GM12878 (cell line): ENCODE measurements at places on chromosomes 16 and 17. TPM values are rescaled to one million over a fixed set of nuclear protein-coding genes. Genes with fewer than 3 reads are reported as not detected.

The KSR1 gene
- 60.7 and 64.9 TPM in 2 replicates for total RNA-seq

The PDXDC1 gene
- 66.6 and 67.7 TPM in 2 replicates for total RNA-seq

The TPSAB1 gene
- not detected in 2 replicates for total RNA-seq

DNA sequence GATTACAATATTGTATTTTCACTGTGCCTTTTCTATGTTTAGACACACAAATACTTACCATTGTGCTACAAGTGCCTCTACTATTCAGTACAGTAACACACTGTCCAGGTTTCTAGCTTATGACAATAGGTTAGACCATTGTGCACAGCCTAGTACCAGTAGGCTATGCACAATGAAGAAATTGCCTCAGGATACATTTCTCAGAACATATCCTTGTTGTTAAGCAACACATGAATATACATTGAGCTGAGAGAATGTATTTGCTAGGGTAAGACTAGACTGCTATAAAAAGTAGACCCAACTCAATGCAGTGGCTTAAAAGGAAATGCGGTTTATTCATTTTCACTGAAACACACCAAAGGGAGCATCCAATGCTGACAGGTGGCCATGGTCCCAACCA, 285.1 kb downstream of the HS3ST3A1 start:
- DNase-seq = no peak

DNA sequence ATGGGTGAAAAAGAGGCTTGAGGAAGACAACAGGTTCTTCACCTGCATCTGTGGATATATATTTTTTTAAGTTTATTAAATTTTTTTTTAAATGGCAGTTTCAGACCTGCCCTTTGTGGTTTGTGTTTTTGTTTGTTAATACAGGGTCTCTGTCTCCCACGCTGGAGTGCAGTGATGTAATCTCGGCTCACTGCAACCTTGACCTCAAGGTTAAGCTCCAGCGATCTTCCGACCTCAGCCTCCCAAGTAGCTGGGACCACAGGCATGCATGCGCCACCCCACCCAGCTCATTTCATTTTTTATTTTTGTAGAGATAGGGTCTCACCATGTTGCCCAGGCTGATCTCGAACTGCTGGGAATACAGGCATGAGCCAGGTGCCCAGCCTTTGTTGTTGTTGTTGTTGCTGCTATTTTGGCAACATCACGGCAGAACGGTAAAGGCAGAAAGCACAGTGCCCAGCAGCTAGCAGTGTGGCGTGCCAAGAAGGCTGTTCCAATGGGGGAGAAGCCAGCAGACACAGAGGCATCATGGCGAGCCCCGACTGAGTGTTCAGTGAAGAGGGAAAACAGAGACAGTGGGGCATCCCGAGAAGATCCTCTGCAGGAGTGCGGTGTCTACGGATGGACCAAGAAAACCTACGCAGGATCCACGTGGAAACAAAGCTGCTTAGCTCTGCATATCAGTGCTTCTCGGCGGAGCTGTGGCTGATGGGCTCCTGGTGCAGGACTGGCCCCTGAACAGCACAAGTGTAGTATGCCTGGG, 19.6 kb downstream of the TMC6 start:
- DNase-seq = no peak

DNA sequence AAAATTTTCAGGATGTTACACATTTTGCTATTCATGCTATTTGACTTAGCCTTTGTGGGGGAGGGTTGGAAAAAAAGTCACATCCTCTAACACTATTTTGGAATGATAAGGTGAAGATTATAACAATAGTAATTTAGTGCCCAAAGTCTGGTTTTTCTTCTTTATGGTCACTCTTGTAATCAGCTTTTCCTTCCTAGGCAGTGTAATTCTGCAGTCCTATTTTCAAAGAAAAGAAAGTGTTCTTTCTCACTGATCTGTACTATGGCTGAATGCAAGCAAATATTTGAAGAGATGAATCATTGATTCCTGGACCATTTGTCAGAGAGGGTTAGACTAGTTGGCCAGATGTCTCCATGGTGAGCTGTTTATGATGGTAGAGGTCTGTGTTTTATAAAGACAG, 8.4 kb downstream of the RSPRY1 start:
- no peak for DNase-seq
